Adrenal gland (tissue), 19 donors: ENCODE measurements at places on chromosomes 2 and 18.

DNA sequence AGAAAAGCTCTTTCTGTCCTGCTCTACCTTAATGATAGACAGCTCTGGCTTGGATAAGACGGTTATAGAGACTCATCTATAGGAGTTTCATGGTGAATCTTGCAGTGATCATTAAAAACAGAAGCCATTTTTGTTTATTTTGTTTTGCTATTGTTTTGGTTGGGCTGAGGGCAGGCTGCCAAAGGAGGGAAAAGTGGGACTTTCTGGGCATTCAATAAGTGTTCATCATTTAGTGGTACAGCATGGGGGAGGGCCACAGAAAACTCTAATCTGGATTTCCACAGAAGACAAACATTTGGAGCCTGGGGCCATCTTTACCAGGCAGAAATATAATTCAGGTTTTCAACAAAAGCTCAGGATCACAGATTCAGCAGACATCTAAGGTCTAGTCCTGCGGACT is 62.4 kb upstream of the EFEMP1 start:
- DNase-seq = no peak

GRCh38 chr2:164934401-164935117 is 20.8 kb downstream of the SLC38A11 start:
- DNase-seq = no peak

GRCh38 chr2:38754049-38754448 is 2.9 kb upstream of the SRSF7 start:
- no peak for DNase-seq

DNA sequence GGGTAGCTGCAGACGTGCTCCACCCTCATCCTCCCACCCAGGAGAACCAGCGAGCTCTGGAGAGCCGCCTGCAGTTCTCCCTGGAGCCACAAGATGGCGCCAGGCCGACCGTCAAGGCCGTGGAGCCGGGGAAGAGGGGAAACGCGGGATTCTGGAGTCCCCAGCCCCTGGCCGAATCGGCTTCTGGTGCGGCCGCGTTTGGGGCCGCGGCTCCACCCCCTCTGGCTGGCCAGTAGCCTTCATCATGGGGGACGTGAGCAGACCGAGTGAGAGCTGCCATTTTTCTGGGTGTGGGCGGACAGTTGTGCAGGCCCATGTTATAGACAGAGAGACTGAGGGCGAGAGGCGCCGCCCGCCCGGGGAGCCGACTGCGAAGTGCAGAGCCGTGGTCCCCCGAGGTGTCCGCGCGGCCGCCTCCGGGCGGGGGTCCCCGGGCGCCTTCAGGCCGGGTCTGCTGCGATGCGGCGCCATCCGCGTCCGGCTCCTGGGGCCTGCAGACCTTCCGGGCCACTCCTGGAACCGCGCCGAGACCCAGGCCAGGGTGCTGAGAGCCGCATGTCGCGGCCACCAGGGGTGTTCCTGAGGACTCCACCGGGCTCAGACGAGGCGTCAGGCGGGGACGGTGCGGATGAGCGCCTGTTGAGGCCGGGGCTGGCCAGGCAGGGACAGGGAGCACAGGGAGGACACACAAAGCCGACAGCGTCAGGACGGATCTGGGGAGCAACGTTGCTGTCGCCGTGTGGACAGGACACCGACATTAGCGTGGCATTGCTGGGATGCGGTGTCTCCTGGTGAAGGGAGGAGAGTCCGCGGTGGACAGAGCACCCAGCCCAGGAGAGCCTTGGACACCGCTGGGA is 418.2 kb upstream of the HS6ST1 start:
- DNase-seq = peak; percentile 87

- DNase-seq = no peak
Measured at GRCh38 chr2:147806846-147807245, 38.0 kb upstream of the ACVR2A start.

- no peak for DNase-seq
Measured at GRCh38 chr2:46094689-46095088, 202.5 kb upstream of the EPAS1 start.

- DNase-seq = no peak
Measured at GRCh38 chr2:240372101-240372500, 63.4 kb upstream of the GPC1 start.

- DNase-seq = no peak
Measured at GRCh38 chr2:123165616-123166015, 859.5 kb upstream of the CNTNAP5 start.

- DNase-seq = no peak
Measured at GRCh38 chr18:10354890-10355289, 99.5 kb upstream of the APCDD1 start.

- DNase-seq = no peak
Measured at GRCh38 chr2:100264121-100264520, 58.2 kb downstream of the LONRF2 start.

- no peak for DNase-seq
Measured at GRCh38 chr2:176159663-176160250, 2.6 kb downstream of the HOXD3 start.

GRCh38 chr18:36450264-36450663 is 152.8 kb downstream of the FHOD3 start:
- no peak for DNase-seq

DNA sequence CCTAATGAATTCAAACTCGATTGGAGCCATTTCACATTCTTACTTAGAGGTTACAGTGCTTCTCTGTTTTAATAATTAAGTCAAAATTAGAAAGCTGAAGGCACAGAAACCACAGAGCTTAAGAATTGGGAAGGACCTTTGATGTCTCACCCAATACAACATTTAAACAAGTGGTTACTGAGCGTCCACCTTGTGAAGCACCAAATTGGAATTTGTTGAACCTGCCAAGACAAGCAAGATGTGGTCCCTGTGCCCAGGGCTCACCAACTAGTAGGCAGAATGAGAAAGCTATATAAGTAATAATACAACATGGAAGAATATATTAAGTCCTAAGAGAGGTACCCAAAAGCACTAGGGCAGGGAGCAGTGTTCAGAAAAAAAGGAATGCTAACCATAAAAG is 64.5 kb upstream of the NPAS2 start:
- no peak for DNase-seq

DNA sequence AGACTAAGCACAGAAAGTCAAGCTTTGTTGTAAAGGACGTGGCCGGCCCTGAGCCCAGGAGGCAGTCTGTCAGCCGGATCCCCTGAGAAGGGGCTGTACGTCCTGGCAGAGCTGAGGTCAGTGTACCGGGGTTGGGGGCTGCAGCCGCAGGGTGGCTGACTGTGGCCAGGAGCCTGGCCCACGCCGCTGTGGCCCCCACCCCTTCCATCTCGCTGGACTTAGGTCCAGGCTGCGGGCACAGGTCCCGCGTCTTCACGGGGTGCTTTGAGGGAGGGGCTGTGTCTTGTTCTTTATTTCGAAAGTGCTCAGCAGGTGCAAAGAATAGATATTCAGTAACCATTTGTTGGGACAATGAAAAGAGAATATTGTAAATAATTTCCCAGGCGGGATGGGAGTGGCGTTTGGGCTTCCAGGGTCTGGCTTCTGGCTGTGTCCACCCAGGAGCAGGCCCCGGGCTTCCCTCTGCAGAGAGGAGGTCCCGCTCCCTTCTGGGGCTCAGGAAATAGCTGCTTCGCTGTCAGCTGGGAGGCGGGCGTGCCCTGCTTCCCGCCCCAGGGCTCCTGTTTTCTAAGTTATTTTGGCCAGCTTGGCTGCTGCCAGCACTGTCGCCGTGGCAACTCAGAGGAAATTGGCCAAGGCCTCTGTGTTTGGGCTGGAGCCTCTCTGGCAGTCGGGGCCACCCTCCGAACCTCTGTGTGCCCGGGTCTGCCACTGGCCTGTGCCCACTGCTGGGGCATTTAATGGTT is 7.4 kb downstream of the NFATC1 start:
- DNase-seq = peak; percentile 80

GRCh38 chr2:24818721-24819167 is 25.5 kb downstream of the CENPO start:
- peak; percentile 51 for DNase-seq

- no peak for DNase-seq
Measured at GRCh38 chr2:158928965-158929364, 39.5 kb upstream of the TANC1 start.

GRCh38 chr2:62956651-62957050 is 94.0 kb upstream of the OTX1 start:
- no peak for DNase-seq

DNA sequence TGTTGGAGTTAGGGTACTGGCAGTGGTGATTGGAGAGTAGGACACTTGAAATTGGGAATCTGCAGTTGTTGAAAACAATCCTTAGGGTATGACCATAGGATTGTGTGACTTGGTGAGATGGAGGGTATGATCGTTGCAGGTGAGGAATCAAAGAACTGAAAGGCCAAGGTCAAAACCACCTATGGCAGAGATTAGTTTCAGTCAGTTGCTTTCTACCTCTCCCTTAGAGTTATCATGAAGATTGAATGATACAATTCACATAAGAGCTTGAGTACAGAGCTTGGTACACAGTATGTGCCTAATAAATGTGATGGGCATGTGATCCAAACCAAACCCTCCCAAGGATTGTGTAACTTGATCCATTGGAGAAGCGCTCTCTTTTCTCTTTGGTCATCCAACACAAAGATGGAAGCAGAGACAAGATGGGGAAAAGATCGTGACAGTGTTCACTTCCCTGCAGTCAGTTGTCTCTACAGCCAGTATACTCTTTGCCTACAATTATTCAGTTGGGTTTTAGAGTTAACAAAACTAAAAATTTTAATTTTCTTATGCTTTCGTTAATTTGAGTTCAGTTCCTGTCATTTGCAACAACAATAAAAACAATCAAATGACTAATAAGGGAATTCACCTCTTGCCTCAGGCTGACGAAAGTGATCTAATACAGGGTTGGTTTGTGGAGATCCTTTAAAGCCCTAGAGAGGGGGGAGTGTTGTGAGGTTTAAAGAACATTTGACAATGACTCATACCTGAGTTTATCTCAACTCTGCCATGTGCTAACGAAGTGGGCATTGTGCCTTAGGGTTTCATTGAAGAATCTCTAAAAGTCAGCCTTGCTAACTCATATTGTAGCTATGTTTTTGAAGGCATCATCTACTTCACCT is 14.8 kb upstream of the SMAD2 start:
- DNase-seq = no peak

DNA sequence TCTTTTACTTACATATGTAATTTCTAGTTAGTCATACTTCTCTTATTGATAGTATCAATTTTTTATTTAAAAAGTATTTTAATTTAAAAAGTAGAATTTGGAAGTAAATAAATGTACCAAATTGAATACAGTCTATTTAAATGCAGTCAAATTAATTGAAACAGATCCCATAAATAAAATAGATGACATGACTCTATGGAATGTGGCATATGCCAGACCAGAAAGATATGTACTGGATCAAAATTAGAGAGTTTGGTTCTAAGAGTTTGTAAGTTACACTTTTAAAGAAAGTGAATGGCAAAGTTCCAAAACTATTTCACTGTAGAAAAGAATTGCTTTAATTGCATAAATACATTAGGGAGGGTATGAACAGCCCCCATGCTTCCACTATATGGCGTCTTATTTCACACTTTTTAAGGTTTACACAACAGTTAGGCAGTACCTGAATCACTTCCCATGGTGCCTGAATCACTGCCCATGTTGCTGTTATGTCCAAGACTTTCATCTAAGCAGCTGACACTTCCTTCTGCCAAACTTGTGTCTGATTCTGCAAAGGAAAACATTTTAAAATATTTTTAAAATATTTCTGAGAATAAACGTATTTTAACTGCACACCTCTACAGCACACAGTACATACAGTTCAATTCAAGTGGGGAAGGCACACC is 25.2 kb downstream of the IFIH1 start:
- DNase-seq = no peak
